Dermis blood vessel endothelial cell (primary cell): ENCODE measurements at places on chromosomes 7 and 10. TPM values are rescaled to one million over a fixed set of nuclear protein-coding genes. Genes with fewer than 3 reads are reported as not detected.

SYNPO2L gene
- under 0.01 TPM in 1 of 2 replicates, not detected in the other for total RNA-seq

TMEM229A gene
- total RNA-seq: not detected in 2 replicates

AEBP1 gene
- 12.9 and 40.4 TPM in 2 replicates for total RNA-seq

CAV2 gene
- 247 and 291 TPM in 2 replicates for total RNA-seq

TMEM176B gene
- not detected in 2 replicates for total RNA-seq

CRHR2 gene
- not detected in 2 replicates for total RNA-seq

KEL gene
- not detected in 2 replicates for total RNA-seq

GPR158 gene
- total RNA-seq: not detected in 2 replicates

FAM237B gene
- not detected in 2 replicates for total RNA-seq

CALML3 gene
- not detected in 2 replicates for total RNA-seq

IPMK gene
- 6.7 and 7.8 TPM in 2 replicates for total RNA-seq

TSPAN33 gene
- 0.19 TPM in 1 of 2 replicates, not detected in the other for total RNA-seq

LRRTM3 gene
- total RNA-seq: not detected in 2 replicates

RET gene
- total RNA-seq: 1.0 and 1.2 TPM in 2 replicates

TMEM196 gene
- not detected in 2 replicates for total RNA-seq

PAXIP1 gene
- total RNA-seq: 7.1 and 10.1 TPM in 2 replicates

CDK13 gene
- total RNA-seq: 57.1 and 78.1 TPM in 2 replicates

SDK1 gene
- 0.23 and 0.34 TPM in 2 replicates for total RNA-seq

AKR1D1 gene
- total RNA-seq: not detected in 2 replicates

PLEKHS1 gene
- total RNA-seq: not detected in 2 replicates

LRRD1 gene
- under 0.01 TPM in 1 of 2 replicates, not detected in the other for total RNA-seq

GPR15LG gene
- 0.47 TPM in 1 of 2 replicates, not detected in the other for total RNA-seq

ADARB2 gene
- total RNA-seq: not detected in 2 replicates

ZNF783 gene
- total RNA-seq: 6.7 and 7.5 TPM in 2 replicates

RBP3 gene
- not detected in 2 replicates for total RNA-seq

NOBOX gene
- not detected in 2 replicates for total RNA-seq

HTR5A gene
- total RNA-seq: not detected in 2 replicates

THSD7A gene
- 31.6 and 38.8 TPM in 2 replicates for total RNA-seq

CYP3A4 gene
- total RNA-seq: not detected in 2 replicates

SPDYE2B gene
- not detected in 2 replicates for total RNA-seq

C10orf95 gene
- 0.05 TPM in 1 of 2 replicates, not detected in the other for total RNA-seq

CCDC7 gene
- total RNA-seq: 4.3 and 13.6 TPM in 2 replicates

HYAL4 gene
- 0.33 TPM in 1 of 2 replicates, not detected in the other for total RNA-seq

CDC14C gene
- not detected in 2 replicates for total RNA-seq

SGMS1 gene
- 64.0 and 69.3 TPM in 2 replicates for total RNA-seq

OGDH gene
- total RNA-seq: 57.0 and 102 TPM in 2 replicates
